ENCODE measurements at places on chromosomes 16 and 17. TPM values are rescaled to one million over a fixed set of nuclear protein-coding genes. Genes with fewer than 3 reads are reported as not detected.

The HNF1B gene
- total RNA-seq: not detected

The ARSG gene
- total RNA-seq: 8.6 TPM

The KRT27 gene
- not detected for total RNA-seq

The KRTAP9-2 gene
- total RNA-seq: not detected

The CNTNAP4 gene
- total RNA-seq: not detected

The KRT20 gene
- not detected for total RNA-seq

The CHST5 gene
- total RNA-seq: not detected

The HBA2 gene
- total RNA-seq: not detected

The C1QL1 gene
- 1.1 TPM for total RNA-seq

The FBXO39 gene
- total RNA-seq: 0.65 TPM

The KRTAP17-1 gene
- not detected for total RNA-seq

Measured in activated naive CD4-positive, alpha-beta T cell treated with anti-CD3 and anti-CD28 coated beads, Interleukin-2, amount 10 ng/mL, durations not matched to agents 5 hours and 36 hours (primary cell).